ENCODE measurements at places on chromosomes 6 and 20. TPM values are rescaled to one million over a fixed set of nuclear protein-coding genes. Genes with fewer than 3 reads are reported as not detected.

- no peak for DNase-seq
These were observed 276.4 kb downstream of the TAF4 start for GRCh38 chr20:61789329-61789728.

DNA sequence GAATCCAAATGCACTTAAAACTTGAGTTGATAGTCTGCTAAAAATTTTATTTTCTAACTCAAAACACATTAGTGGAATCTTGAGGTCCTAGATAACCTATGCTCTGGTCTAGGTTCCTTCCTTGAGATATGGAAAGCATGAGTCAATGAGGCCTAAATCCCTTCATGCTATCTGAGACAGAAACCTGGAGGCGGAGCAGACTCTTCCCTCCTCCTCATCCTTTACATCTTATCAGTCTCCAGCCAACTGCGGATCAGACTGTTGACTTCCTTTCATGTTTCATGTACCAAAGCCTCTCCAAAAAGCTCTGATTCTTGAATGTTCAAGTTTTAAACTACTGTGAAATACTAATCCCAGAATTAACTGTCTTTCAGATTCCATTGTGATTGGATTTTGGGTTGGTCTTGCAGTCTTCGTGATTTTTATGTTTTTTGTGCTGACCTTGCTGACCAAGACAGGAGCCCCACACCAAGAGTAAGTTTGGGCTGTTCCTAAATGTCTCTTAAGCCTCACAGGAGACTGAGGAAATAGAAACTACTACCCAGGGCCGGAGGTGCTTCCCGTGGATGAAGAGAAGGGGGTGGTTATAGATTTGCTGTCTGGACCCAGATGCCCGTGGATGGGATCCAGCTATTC, 29.1 kb downstream of the MRAP2 start:
- DNase-seq, result no peak

GPX5 gene
- total RNA-seq, result not detected

GRCh38 chr6:156774863-156775405, 2.2 kb upstream of the ARID1B start:
- DNase-seq, result no peak

GRCh38 chr6:31805939-31806469, 762 bp downstream of the LSM2 start:
- DNase-seq, result no peak

DNA sequence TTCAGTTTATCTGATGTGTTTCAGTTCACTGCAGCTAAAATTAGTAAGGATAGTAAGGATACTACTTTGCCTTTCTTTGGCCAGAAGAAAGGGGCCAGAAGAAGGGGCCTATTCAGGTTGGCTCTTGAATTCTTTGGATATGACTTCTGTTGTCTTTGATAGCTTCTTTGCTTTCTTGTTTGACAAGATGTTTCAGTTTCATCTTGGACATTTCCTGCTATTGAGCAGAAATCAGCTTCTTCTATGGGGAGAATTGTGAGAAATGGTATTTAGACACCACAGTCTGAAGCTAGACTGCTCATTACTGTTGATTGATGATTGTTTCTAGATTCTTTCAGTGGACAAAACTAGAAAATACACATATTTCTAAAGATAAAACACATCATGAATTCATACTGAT, 23.2 kb downstream of the L3MBTL3 start:
- no peak for DNase-seq

GSTA3 gene
- total RNA-seq, result not detected

- no peak for DNase-seq
These were observed 19.8 kb downstream of the GMPR start for GRCh38 chr6:16257999-16258708.
